ENCODE measurements at places on chromosomes 6 and 20. TPM values are rescaled to one million over a fixed set of nuclear protein-coding genes. Genes with fewer than 3 reads are reported as not detected.

The ZNF451 gene
- polyA plus RNA-seq: 38.9 TPM

DNA sequence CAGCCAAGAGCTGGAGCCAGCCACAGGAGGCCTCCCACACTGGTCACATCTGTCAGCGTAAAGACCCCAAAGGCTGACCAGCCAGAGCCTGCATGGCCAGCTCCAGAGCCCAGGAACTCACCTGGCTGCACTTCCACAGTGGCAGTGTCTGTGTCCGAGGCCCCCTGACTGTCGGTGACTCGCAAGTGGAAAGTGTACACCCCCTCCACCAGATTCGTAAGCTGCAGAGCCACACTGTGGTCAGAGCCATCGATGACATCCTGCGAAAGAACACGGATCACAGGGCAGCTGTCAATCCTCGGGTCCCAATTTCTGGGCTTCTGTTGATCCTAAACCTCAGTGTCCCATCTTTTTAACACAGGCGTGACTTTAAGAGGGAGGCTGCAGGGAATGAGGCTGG is 69.3 kb downstream of the ALDH5A1 start:
- DNase-seq: no peak

- no peak for DNase-seq
Measured at GRCh38 chr20:25032478-25033264, 25.3 kb downstream of the ACSS1 start.

- DNase-seq: no peak
Measured at GRCh38 chr20:40486297-40486696, 202.7 kb downstream of the MAFB start.

DNA sequence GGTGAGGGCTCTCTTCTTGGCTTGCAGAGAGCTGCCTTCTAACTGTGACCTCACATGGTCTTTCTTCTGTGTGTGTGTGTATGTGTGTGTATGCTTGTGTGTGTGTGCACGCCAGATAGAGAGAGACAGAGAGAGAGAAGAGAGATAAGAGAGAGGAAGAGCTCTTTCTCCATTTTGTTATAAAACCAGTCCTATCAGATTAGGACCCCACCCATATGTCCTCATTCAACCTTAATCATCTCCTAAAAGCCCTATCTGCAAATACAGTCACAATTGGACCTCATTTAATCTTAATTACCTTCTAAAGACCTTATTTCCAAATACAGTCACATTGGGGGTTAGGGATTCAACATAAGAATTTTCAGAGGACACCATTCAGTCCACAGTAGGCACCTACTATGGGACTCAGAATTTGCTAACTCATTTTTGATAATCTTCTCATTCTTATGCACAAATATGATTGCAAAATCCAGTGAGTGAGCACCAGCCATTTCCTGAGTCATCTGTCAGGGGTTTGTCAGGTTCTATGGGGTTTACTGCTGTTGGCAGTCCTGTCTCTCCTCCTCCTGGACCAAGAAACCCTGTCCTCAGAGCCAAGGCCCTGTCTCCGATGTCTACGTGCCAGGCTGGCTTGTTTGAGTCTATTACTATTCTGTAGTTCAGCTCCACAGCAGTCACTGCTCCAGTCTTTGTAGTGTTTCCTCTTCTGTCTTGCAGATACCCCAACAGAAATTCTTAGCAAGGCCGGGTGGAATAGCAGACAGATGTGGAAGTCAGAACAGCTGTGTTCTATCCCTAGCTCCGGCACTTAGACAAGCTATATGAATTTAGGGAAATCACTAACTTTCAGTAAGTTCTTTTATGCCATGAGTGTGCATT is 59.0 kb upstream of the FAM184A start:
- DNase-seq: no peak

DNA sequence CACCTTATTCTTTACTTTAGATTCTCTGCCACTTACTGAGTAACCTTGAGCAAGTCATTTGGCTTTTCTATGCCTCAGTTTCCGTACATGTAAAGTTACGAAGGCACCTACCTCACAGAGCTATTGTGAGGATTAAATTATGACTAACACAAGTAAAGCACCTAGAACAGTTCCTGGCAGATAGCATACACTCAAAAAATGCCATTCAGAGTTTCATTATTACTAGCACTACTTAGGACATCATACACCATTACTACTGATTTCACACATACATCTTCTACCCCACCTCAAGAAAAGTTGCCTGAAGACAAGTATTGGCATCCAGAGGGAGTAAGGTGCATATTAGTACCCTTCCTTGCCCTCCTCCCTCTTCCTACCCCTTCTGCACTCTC is 107.8 kb downstream of the OGFRL1 start:
- no peak for DNase-seq

Measured in right renal cortex interstitium (tissue), 3 donors.